Colonic mucosa (tissue), 4 donors: ENCODE measurements at places on chromosomes 11 and 22. TPM values are rescaled to one million over a fixed set of nuclear protein-coding genes. Genes with fewer than 3 reads are reported as not detected.

The INS gene
- total RNA-seq, result 0.84 TPM

The KCNK7 gene
- total RNA-seq, result 0.69 TPM

The FAT3 gene
- total RNA-seq, result 0.96 TPM

The BEST1 gene
- 0.58 TPM for total RNA-seq

The STK33 gene
- total RNA-seq, result 3.7 TPM

The ART5 gene
- not detected for total RNA-seq

The LAMTOR1 gene
- 84.9 TPM for total RNA-seq

The MRPL40 gene
- total RNA-seq, result 16.1 TPM

The GAB4 gene
- not detected for total RNA-seq

The ACR gene
- 0.77 TPM for total RNA-seq

The CPT1B gene
- 21.7 TPM for total RNA-seq

The TYR gene
- not detected for total RNA-seq

The OR52I2 gene
- not detected for total RNA-seq

The FAM180B gene
- not detected for total RNA-seq

The OR52E8 gene
- not detected for total RNA-seq

The RNF169 gene
- total RNA-seq, result 13.2 TPM

The PRG3 gene
- not detected for total RNA-seq

The EIF4ENIF1 gene
- total RNA-seq, result 25.2 TPM

The CRYBB3 gene
- total RNA-seq, result 0.72 TPM

The LRRC74B gene
- total RNA-seq, result not detected

The FOLR2 gene
- 4.5 TPM for total RNA-seq

The DGCR6 gene
- 0.57 TPM for total RNA-seq

The HTR3A gene
- total RNA-seq, result 0.90 TPM

The CASP5 gene
- total RNA-seq, result 25.7 TPM

The RASSF10 gene
- 4.7 TPM for total RNA-seq

The LRRC75B gene
- total RNA-seq, result 7.9 TPM

The NEFH gene
- total RNA-seq, result 0.42 TPM

The SF1 gene
- 164 TPM for total RNA-seq

The MIAT gene
- total RNA-seq, result 1.8 TPM

The TBX1 gene
- total RNA-seq, result 1.9 TPM

The KRTAP5-11 gene
- total RNA-seq, result not detected

The CBX7 gene
- 15.0 TPM for total RNA-seq

The MPPED2 gene
- 1.8 TPM for total RNA-seq

The OR10G8 gene
- total RNA-seq, result 0.32 TPM

The CYTH4 gene
- 7.4 TPM for total RNA-seq

The LYVE1 gene
- 10.3 TPM for total RNA-seq

The SCN4B gene
- 1.5 TPM for total RNA-seq

The PIWIL4 gene
- total RNA-seq, result 6.7 TPM

The P4HA3 gene
- 0.12 TPM for total RNA-seq

The TSSK2 gene
- not detected for total RNA-seq

The NCAM1 gene
- total RNA-seq, result 2.3 TPM
